ENCODE measurements at places on chromosomes 13 and 19.

DNA sequence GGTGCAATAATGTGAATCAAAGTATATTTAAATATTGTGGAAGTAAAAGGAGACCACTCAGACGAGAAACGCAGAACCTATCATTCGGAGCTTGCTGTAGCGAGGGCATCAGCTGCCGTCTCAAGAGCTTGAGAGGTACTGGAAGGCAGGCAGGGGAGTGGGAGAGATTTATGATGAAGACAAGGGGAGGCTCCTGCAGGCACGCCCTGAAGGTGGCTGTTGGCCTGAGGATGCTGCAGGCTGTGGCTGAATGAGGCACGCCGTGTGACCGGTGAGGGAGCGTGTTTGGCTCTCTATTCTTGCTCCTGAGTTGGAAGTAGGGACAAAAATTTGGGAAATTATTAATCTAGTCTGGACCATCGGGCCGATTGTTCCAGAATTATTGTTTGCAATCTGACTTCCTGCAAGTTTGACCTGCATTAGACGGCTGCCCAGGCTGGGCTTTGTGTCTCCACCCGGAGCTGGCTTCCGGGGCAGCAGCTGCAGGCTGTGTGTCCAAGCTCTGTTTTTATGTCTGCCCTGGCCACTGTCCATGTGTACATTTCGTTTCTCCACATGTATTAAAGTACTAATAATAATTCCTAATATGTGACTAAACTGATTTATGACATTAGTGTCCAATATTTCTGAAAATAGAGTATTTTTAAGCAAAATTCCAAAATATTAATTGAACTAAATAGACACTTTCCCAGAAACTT is 91.1 kb upstream of the ANKRD10 start:
- no peak for DNase-seq

GRCh38 chr13:50379584-50379983 is 364.3 kb downstream of the KCNRG start:
- DNase-seq = no peak

- DNase-seq = no peak
Measured at GRCh38 chr13:59856281-59856810, 307.4 kb downstream of the DIAPH3 start.

- DNase-seq = no peak
Measured at GRCh38 chr13:36764957-36765356, 54.1 kb upstream of the RFXAP start.

GRCh38 chr13:43347877-43348276 is 324.5 kb downstream of the DNAJC15 start:
- DNase-seq = no peak

DNA sequence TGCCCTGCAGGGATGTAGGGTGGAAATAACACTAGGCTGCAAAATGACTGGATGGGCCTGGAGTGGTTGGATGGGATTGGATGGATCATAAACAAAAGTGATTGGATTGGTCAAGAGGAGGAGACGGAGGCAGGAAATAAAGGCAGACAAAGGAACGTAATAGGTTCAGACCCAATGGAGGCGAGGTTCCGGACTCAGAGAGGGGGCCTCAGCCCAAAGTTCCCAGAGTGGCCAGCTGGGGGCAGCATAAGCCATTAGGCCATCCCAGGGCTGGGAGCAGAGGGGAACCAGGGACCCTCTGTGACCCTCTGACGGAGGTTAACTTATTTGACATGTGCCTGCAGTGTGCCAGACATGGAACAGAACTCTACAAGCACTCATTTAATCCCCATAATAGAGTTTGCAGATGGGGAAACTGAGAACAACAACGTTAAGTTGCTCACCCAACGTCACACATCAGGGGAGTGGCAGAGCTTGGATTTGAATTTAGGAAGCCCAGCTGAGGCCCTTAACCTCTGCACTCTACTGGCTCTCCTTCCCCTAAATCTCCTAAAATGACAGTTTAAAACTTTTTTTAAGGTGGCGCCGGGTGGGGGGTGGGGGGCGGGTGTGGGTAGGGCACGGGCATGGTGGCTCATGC is 15.3 kb upstream of the MAP1S start:
- DNase-seq = peak; percentile 85

DNA sequence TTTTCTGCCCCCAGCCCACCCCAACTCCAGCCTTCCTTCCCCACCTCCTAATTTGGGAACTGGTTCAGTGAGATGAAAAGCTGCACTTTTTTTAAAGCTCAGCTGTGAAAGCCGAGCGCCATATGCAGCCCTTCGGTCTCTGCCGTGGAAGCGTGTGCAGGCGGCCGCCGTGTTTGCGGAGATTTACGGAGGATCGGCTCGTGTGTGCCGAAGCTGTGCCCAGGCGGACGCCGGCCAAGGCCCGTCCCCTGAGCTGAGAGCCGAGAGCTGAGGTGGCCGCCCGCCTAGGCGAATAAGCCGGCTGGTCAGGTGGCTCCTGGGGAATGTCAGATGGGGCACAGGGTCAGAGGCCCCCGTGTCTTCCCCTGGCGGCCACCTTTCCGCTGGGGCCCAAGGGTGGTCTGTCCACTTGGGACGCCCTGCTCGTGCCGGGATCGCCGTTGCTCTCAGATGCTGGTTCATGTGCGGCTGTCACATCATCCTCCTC is 78.7 kb downstream of the ZNF536 start:
- no peak for DNase-seq

- DNase-seq = peak; percentile 85
Measured at GRCh38 chr19:2345794-2346663, 14.0 kb upstream of the TMPRSS9 start.

DNA sequence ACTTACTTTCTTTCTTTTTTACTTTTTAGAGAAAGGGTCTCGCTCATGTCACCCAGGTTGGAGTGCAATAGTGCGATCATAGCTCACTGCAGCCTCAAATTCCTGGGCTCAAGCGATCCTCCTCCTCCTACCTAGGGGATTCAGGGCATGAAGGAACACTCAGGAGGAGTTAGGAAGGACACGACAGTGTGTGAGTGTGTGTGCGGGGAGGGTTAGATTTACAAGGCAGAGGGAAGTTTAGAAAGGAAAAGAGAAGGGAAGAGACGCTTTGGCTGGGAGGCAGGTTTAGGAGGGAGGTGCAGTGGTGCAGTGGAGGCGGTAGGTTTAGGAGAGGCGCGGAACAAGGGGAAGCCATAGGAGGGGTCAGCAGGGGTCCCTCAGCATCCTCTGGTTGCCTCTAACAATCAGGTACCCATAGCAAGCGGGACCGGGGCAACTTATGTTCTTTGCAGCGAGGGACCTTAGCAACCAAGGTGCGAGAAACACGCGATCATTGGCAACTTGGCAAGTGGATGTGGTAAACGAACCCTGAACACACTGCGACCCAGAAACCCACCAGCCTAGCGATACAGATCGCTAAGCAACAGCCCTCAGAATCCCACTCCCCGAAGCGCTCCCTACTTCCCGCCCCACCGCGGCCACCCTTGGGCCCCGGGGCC is 501 bp downstream of the SIRT2 start:
- DNase-seq = no peak

GRCh38 chr13:84447640-84447978 is 565.3 kb upstream of the SLITRK1 start:
- DNase-seq = no peak
